CD4-positive, alpha-beta T cell treated with Interleukin-4 for 4 hours (primary cell): ENCODE measurements at places on chromosomes 1 and 21.

GRCh38 chr1:155859881-155860871, 809 bp downstream of the SYT11 start:
- DNase-seq: peak; percentile 86

DNA sequence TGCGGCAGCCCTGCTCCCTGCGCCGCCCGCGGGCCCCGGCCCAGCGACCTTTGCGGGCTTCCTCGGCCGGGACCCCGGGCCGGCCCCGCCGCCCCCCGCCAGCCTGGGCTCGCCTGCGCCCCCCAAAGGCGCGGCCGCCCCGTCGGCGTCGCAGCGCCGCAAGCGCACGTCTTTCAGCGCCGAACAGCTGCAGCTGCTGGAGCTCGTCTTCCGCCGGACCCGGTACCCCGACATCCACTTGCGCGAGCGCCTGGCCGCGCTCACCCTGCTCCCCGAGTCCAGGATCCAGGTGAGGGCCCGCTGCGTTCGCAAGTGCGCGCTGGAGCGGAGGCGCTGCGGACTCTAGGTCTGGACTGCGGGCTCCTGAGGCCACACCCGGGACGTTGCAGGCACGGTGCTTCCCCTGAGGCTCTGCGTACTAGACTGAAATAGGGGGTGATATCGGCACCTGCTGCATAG, 351 bp downstream of the MIXL1 start:
- DNase-seq: peak; percentile 8

DNA sequence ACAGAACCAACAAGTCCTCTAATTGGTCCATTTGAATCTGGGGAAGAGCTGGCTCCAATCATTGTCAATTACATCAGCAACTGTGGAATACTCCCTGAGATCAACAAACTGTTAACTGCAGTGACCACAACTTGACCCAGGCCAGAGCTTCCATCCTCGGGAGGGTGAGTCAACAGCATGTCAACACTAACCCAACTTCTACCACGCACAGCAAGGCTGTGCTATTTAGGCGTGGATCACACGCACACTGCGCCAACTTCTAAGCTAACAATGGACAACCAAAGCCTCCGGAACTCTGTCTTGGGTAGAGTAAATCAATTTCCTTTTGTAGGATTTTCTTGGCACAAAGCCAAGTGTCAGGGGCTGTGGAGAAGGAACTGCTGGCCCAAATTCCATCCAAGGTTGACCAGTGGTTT, 30.4 kb downstream of the APP start:
- no peak for DNase-seq

DNA sequence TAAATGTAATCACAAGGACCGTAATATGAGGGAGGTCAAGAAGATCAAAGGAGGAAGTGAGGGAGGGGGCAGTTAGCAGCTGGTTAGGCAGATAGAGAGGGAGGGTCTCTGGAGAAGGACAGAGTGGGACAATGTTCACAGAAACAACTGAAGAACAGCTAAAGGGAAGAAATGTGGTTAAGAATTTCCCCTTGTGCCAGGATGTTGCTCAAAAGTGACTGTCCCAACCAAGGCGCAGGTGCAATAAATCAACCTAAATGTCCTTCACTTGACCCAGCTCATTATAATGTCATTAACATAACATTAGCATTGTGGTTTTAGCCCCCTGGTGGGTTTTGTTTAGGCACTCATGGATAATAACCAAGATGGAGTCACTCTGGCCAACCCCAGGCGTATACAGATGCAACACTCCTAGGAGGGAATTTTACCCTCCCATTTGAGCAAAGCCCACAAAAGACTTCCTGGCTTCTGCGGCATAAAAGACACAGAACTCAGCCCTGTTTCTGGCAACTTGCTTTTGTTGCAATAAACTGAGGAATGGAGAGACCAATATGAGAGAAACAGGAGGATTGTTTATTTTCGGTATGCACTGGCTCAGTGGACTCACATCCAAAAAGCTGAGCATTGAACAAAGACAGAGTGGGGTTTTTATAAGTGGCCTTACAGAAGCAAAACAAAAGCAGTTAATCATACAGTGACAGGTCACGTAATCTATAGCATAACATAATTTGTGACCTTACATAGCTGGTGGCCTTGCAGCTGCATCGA, 7.3 kb upstream of the CA6 start:
- DNase-seq: no peak

- no peak for DNase-seq
These were observed 37.8 kb upstream of the COP1 start for GRCh38 chr1:176244851-176245250.
